OCI-LY7 (cell line): ENCODE measurements at places on chromosomes 6 and 20. TPM values are rescaled to one million over a fixed set of nuclear protein-coding genes. Genes with fewer than 3 reads are reported as not detected.

DNA sequence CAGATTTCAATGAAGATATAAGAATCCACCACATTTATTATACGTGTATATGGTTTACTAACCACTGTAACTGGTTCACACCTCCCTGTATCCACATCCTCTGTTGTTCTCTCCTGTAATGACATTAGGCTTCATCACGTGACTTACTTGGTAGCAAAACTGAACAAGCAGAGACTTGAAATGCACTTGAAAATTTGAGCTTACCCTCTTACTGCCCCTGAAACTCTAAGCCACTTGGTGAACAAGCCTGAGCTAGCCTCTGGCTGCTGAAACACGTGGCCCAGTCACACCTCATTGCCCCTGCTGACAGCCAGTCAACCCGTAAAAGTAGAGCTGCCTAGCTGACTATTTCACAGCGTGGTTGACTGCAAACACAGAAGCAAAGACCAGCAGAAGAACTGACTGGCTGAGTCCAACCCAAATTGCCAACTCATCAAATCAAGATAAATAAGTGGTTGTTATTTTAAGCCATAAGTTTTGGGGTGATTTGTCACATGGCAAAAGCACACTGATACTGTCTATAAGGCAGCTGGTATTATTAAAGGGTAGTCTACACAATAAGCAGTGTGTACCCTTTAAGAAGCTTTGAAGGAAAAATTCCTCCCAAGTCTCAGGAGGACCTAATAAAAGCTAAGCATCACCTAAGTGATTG, 109.0 kb downstream of the RALGAPA2 start:
- DNase-seq, result peak; percentile 20

DNA sequence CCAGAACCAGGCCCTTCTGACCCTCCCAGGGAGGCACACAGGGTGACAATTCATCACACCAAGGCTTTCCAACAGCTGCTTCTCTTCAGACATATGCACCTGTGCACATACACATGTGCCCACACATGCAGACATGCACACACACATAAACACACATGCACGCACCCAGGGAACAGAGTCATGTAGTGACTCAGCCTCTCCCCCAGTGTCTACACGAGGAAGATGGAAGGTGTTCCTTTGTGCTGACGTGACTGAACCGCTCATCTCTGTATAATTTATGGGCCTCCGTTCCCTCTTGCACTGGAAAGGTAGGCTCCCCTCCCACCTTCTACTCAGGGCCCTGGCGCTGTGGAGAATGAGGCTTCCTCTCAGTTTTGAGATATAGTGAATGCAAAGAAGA, 23.8 kb upstream of the PLEKHG1 start:
- no peak for DNase-seq

DNA sequence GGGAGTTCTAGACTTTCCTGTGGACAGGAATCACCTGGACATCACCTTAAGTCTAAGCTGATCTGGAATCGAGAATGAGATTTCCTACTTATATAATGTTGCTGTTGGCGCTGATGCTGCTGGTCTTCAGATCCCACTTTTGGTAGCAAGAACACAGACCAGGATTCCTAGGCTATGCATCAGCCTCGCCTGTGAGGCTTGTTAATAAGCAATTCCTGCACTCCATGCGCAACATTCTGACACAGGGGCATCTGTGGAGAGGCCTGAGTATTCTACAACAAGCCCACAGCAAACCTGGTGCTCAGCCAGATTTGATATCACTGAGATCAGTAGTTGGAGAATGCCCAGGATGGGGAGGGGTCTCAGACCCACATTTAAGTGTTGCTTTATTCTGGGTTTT, 52.0 kb upstream of the TRIM26 start:
- no peak for DNase-seq

The RSPO3 gene
- total RNA-seq, result not detected in 2 replicates

The HLA-G gene
- 0.57 and 0.70 TPM in 2 replicates for total RNA-seq
